Caco-2 (cell line): ENCODE measurements at places on chromosomes 12 and 14.
A peak's percentile ranks its signal among the peaks of the same experiment; 100 is the strongest.

DNA sequence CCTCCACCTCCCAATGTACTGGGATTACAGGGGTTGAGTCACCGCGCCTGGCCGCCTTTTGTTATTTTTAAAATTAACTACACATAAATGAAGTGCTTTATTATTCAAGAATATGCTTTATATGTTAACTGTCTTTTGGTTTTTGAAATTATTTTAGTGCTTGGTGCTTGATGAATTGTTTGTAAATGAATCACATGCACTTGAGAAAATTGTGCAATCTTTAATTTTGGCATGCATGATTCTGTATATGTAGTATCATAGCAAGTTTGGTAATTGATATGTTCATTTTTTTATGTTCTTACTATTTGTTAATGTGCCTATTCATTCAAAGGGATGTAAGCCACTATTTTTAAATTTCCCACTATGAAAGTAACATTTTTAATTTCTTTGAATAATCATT is 440.9 kb downstream of the NAV3 start:
- H3K27ac ChIP-seq: no peak overlapping the region
- no peaks in the 10 kb centered on the region for H3K27me3 ChIP-seq
- H3K4me1 ChIP-seq: no peaks in the 10 kb centered on the region
- no peak for DNase-seq
- H3K4me3 ChIP-seq: no peak overlapping the region
- H3K36me3 ChIP-seq: no peaks in the 10 kb centered on the region

DNA sequence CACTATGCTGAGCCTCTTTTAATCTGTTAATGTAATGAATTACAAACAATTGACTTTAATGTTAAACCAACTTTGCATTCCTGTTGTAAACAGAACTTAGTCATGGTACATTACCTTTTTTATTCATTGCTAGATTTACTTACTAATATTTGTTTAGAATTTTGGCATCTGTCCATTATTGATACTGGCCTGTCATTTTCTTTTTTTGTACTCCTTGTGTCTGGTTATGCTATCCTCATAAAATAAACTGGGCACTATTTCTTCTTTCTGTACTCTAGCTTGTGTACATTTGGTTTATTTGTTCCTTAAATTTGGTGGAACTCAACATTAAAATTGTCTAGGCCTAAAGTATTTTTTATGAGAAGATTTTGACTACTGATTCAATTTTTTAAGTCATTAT is 32.1 kb downstream of the SPATA7 start:
- H3K27me3 ChIP-seq: no peaks in the 10 kb centered on the region
- no peak overlapping the region for H3K4me3 ChIP-seq
- DNase-seq: no peak
- no peaks in the 10 kb centered on the region; the same call in 1 of the 2 replicates for H3K36me3 ChIP-seq

GRCh38 chr12:95440401-95440800 is 33.6 kb upstream of the METAP2 start:
- no peaks in the 10 kb centered on the region for H3K36me3 ChIP-seq
- no peaks in the 10 kb centered on the region for H3K27me3 ChIP-seq
- peaks cover 19% of the 10 kb centered on the region for H3K4me1 ChIP-seq
- H3K4me3 ChIP-seq: no peak overlapping the region
- no peak for DNase-seq
- H3K27ac ChIP-seq: no peak overlapping the region

GRCh38 chr14:43803076-43803689 is 703.9 kb downstream of the FSCB start:
- H3K4me1 ChIP-seq: no peaks in the 10 kb centered on the region
- H3K27ac ChIP-seq: no peak overlapping the region
- DNase-seq: no peak
- no peaks in the 10 kb centered on the region for H3K27me3 ChIP-seq
- no peak overlapping the region for H3K4me3 ChIP-seq

DNA sequence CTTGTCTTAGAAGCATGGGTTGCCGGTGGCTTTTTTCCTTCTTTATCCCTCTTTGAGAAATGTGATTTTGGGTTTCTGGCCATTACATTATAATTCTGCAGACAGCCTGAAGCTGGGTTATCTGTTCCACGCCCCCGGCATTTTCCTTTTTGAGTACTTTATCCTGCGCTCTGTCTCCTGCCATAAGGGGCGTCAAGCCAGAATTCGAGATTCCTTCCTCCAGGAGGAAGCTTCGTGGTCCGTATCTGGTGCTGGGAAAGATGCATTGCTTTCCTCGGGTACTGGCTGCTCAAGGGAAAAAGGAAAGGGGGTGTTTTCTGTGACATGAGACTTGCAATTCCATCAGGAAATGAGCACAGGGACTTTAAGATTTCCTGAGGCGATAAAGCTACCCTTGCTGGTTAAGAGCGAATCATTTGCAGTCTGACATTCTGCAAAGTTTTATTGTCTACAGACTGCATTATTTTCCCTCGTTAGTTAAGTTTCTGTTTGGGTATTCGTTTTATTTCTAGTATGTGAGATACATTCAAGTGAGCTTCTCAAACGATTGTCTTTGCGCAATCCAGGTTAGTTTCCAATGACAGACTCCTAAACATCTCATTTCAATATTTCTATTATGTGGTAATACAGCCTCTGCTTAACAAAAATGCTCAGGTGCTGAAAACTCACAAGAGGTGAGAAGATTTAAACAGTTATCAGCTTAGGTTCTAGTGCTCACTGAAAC is 694 bp downstream of the AKAP5 start:
- peak overlapping the region; percentile 97 for H3K4me3 ChIP-seq
- DNase-seq: peak; percentile 60
- no peaks in the 10 kb centered on the region for H3K36me3 ChIP-seq
- peaks cover 30% of the 10 kb centered on the region for H3K4me1 ChIP-seq
- no peaks in the 10 kb centered on the region for H3K27me3 ChIP-seq
- peak overlapping the region; percentile 93 for H3K27ac ChIP-seq

GRCh38 chr12:23534196-23534595 is 415.3 kb downstream of the SOX5 start:
- H3K36me3 ChIP-seq: no peaks in the 10 kb centered on the region
- no peak overlapping the region for H3K27ac ChIP-seq
- H3K27me3 ChIP-seq: no peaks in the 10 kb centered on the region
- H3K4me3 ChIP-seq: no peak overlapping the region

DNA sequence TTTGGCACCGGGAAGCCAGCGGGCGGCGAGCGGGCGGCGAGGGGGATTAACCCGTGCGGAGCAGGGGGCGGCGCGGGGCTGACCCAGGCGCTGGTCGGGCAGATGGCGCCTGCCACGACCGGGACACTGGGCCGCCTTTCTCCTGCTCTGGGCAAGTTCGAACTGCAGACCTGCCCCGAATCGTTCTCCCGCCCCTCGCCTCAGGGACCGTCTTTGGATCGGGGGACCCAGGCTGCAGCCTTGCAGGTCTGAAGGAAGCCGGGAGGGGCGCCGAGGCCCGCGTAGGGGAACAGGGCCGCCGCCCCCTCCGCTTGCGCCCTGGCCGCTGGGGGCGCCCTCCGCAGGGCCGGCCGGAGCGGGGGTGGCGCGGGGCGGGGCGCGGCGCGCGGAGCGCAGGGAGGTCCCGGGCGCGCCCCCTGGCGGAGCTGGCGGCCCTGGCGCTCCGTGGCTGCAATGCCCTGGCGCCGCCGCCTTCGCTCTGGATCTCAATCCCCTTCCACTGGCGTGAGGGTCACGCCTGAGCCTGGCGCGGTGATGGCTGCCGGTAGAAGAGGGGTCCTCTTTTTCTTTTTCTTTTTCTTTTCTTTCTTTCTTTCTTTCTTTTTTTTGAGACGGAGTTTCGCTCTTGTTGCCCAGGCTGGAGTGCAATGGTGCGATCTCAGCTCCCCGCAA is 449 bp upstream of the LTBP2 start:
- DNase-seq: peak; percentile 70
- H3K4me1 ChIP-seq: no peaks in the 10 kb centered on the region
- peak overlapping the region; percentile 84 for H3K4me3 ChIP-seq
- no peaks in the 10 kb centered on the region for H3K36me3 ChIP-seq
- no peak overlapping the region for H3K27ac ChIP-seq

- DNase-seq: no peak
- peaks cover 52% of the 10 kb centered on the region for H3K4me1 ChIP-seq
- H3K4me3 ChIP-seq: no peak overlapping the region
Measured at GRCh38 chr12:12887471-12887870, 3.9 kb upstream of the GPRC5A start.

- H3K4me1 ChIP-seq: peaks cover 26% of the 10 kb centered on the region
- H3K27ac ChIP-seq: no peak overlapping the region
- DNase-seq: no peak
- no peaks in the 10 kb centered on the region for H3K36me3 ChIP-seq
- no peaks in the 10 kb centered on the region for H3K27me3 ChIP-seq
Measured at GRCh38 chr12:117035287-117035686, 63.9 kb downstream of the TESC start.

GRCh38 chr12:54392485-54393206 is 8.1 kb upstream of the ZNF385A start:
- no peak overlapping the region for H3K27ac ChIP-seq
- H3K27me3 ChIP-seq: no peaks in the 10 kb centered on the region

GRCh38 chr12:6552140-6552551 is 3.7 kb downstream of the IFFO1 start:
- H3K27me3 ChIP-seq: no peaks in the 10 kb centered on the region
- H3K36me3 ChIP-seq: peaks cover 1% of the 10 kb centered on the region; the same call in 1 of the 2 replicates
- no peak overlapping the region for H3K27ac ChIP-seq
- H3K4me3 ChIP-seq: no peak overlapping the region
- no peak for DNase-seq
- peaks cover 20% of the 10 kb centered on the region for H3K4me1 ChIP-seq

DNA sequence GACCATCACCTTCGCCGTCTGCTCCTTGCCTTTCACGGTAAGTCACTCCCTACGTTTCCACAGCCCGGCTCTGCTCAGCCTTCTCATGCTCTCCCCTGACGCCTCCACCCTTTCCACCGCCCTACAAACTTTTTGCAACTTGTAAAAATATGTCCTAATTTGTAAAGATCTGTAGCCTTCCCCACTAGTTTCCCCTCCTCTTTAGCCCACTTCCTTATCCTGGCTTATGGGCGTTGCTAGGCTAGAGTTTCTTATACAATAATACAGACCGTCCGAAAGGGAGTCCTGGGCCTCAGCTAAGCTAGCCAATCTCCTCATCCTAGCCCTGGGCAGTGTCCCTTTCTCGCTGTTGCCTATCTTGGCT is 1.2 kb downstream of the PTGER2 start:
- no peaks in the 10 kb centered on the region; the same call in 1 of the 2 replicates for H3K27me3 ChIP-seq
- no peaks in the 10 kb centered on the region for H3K36me3 ChIP-seq
- no peaks in the 10 kb centered on the region for H3K4me1 ChIP-seq
- no peak for DNase-seq
- peak overlapping the region; percentile 69 for H3K27ac ChIP-seq

DNA sequence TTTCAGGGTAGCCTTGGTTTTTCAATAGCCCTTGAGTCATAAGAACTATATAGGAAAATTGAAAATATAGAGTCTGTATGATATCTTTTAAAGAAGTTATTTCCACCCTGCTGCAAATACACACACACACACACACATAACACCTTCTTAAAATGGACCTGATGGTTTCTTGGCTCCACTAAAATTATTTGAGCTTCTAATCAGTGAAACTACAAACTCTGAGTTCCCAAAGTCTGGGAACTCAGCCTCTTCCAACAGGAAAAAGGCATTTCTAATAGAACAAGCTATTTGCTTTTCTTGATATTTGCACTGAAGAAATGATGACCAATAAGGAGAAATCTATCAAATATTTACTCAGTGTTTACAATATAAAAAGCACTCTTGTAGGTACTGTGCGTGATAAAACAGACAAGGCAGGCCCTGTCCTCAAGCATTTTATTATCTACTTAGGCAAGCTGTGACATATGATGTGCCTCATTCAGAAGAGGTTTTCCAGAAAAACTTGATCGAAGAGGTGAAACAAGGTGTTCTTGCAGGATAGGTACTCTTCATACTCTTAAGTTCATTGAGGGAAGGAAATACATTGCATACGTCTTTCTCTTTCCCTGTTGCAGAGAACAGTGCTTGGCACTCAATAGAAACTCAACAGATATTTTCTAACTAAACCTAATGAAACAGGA is 88.6 kb downstream of the MGST1 start:
- H3K4me1 ChIP-seq: no peaks in the 10 kb centered on the region
- no peaks in the 10 kb centered on the region for H3K27me3 ChIP-seq
- H3K36me3 ChIP-seq: no peaks in the 10 kb centered on the region
- no peak overlapping the region for H3K4me3 ChIP-seq

- H3K36me3 ChIP-seq: no peaks in the 10 kb centered on the region
- H3K27me3 ChIP-seq: no peaks in the 10 kb centered on the region
- no peak overlapping the region for H3K27ac ChIP-seq
- no peak overlapping the region for H3K4me3 ChIP-seq
- no peaks in the 10 kb centered on the region for H3K4me1 ChIP-seq
Measured at GRCh38 chr12:131067981-131068851, 114.5 kb downstream of the ADGRD1 start.

DNA sequence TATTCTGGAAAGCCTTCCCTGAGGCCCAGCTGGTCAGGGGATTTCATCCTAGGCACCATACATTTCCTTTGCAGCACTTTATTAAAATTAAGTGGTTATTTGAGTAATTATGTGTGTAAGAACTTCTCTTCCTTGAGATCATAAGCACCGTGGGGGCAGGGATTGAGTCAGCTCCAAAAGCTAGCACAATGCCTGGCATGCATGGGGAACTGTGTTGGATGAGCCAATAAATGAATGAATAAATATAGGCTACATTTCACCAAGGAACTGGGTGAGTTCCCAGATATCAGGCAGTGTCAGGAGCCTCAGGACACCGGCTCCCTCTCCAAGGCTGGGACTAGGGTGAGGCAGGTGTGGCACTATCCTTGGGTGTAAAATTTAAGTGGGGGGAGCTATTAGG is 82.8 kb upstream of the FBXO21 start:
- no peaks in the 10 kb centered on the region for H3K4me1 ChIP-seq
- no peaks in the 10 kb centered on the region for H3K36me3 ChIP-seq
- H3K4me3 ChIP-seq: no peak overlapping the region
- H3K27ac ChIP-seq: no peak overlapping the region
- DNase-seq: no peak
- H3K27me3 ChIP-seq: no peaks in the 10 kb centered on the region

DNA sequence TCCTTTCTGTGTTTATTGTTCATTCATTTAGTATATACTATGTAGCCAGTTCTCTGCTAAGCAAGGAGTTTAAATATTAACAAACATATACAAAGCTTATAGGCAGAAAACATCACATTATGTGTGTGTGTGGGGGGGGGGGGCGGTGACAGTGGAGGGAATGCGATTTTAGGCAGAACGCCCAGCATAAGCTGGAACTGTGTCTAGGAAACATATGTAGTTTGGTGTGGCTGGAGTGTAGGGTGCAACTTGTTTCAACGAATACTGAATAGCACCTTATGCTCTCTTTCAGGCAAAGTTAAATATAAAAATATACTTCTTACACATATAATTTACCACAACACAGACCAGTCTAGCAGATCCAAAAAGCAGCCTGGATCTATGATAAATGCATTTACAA is 980.6 kb downstream of the SLC6A15 start:
- H3K4me1 ChIP-seq: no peaks in the 10 kb centered on the region
- no peak overlapping the region for H3K27ac ChIP-seq
- no peaks in the 10 kb centered on the region for H3K27me3 ChIP-seq
- DNase-seq: no peak
- H3K4me3 ChIP-seq: no peak overlapping the region
